ENCODE measurements at places on chromosomes 2 and 18.

- DNase-seq = no peak
Observed at GRCh38 chr2:172429301-172429968, 2.0 kb downstream of the ITGA6 start.

- peak; percentile 93 for DNase-seq
Observed at GRCh38 chr18:3013024-3013804, at the start of gene LPIN2. Gene LPIN2 (minus strand): TSS chr18:3013144. CDS start chr18:2960840, 52,304 bp downstream.

DNA sequence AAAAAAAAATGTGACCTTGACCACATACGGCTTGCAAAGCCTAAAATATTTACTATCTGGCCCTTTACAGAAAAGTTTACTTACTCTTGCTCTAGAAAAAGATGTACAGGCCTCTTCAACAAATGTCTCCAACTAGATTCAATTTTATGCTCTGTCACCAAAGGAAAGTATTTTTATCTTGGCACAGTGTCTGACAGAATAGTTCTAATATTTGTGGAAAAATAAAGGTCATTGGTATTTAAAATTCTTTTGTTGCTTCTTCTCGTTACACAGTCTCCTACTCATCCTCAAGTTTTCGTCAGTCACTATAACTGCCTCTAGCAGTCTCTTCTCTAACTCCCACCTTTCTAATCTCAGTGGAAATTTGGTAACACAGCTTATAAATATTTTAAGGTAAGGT lies 1.4 kb downstream of the RBKS start:
- DNase-seq = no peak

GRCh38 chr2:102632380-102633175 lies 13.2 kb downstream of the SLC9A2 start:
- DNase-seq = no peak

DNA sequence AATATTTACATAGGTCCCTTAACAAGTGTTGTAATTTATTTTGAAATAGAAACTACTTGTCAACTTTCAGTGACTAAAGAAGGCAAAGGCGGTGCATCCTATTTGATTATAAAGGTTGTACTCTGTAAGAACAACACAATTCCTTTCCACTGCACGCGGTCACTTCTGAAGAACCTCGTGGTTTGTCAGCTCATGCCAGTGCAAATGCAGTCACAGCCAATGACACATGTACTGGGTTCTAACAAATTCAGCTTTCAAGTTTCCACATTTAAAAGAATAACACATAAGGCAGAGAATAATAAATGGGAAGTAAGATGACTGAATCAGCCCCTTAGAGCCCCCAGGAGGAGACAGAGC lies 39.7 kb downstream of the CYB5A start:
- no peak for DNase-seq

DNA sequence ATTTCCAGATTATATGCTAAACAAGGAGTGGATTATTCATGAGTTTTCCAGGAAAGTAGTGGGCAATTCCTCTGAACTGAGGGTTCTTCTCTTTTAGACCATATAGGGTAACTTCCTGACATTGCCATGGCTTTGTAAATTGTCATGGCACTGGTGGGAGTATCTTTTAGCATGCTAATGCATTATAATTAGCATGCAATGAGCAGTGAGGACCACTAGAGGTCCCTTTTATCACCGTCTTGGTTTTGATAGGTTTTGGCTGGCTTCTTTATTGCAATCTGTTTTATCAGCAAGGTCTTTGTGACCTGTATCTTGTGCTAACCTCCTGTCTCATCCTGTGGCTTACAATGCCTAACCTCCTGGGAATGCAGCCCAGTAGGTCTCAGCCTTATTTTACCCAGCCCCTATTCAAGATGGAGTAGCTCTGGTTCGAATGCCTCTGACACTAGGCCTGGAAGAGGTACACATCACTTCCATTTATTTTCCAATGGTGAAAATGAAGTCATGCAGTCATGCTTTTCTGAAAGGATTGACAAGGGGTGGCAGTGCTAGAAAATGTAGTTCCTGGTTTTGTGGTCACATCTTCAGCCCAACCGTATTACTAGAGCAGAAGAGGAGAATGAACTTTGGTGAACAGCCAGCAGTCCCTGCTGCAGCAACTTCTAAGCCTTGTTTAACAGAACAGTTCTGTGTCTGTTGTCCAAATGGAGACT lies 26.6 kb upstream of the ITGA4 start:
- DNase-seq = no peak
